ENCODE measurements at places on chromosomes 3 and 15. TPM values are rescaled to one million over a fixed set of nuclear protein-coding genes. Genes with fewer than 3 reads are reported as not detected.

DNA sequence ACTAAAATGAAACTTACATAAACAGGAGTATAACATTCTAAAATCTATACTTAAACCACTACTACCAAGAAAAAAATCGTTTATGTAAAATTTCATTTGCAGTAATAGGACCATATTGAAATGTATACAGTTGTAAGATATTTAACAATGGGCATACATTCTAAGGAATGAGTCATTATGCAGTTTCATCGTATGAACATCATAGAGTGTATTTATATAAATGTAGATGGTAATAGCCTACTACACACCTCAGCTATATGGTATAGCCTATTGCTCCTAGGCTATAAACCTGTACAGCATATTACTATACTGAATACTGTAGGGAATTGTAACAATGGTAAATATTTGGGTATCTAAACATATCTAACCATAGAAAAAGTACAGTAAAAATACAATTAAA is 79.5 kb downstream of the DPH6 start:
- no peak overlapping the region for H3K27ac ChIP-seq
- H3K4me1 ChIP-seq: no peaks in the 10 kb centered on the region
- no peak for DNase-seq
- no peaks in the 10 kb centered on the region for H3K27me3 ChIP-seq
- H3K4me3 ChIP-seq: no peak overlapping the region

DNA sequence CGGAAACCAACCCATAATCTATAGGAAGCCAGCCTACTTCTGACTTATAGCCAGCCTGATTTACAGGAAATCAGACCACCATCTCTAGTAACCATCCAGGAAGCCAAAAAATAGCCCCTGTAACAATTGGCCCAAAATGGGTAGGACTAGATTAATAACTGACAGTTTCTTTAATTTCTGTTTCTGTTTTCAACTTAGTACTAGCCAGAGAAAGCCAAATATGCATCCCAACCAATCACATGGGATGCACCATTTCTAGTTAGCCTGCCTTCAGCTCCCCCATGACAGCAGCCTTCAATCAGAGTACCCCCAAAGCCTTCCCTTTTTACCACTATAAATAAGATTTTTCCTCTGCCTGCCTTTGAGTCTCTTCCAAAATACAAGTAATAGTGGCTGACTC is 239.1 kb upstream of the GADL1 start:
- no peaks in the 10 kb centered on the region for H3K36me3 ChIP-seq
- DNase-seq: no peak
- H3K27ac ChIP-seq: no peak overlapping the region
- H3K4me3 ChIP-seq: no peak overlapping the region
- H3K27me3 ChIP-seq: no peaks in the 10 kb centered on the region
- no peaks in the 10 kb centered on the region for H3K4me1 ChIP-seq

Gene B3GALNT1
- total RNA-seq: 13.7 TPM

DNA sequence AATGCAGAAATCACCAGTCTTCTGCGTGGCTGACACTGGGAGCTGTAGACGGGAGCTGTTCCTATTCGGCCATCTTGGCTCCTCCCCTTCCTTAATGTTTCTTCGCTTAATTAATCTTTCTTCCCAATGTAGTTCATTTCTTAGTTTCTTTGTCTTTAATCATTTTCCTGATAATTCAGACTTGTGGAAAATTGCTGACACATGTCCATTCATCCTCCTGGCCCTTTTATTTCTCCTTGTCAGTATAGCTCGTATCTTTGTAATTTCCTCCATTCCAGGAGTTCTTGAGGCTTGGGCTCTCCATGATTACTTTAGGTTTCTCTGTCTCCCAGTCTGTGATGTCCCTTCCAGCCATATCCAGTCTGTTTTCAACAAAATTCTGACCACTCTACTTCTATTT is 98.7 kb downstream of the UBE2E2 start:
- no peak overlapping the region for H3K27ac ChIP-seq
- H3K4me1 ChIP-seq: no peaks in the 10 kb centered on the region
- no peaks in the 10 kb centered on the region for H3K36me3 ChIP-seq
- no peak for DNase-seq
- no peak overlapping the region for H3K4me3 ChIP-seq

Gene KLF15
- total RNA-seq: 13.8 TPM

DNA sequence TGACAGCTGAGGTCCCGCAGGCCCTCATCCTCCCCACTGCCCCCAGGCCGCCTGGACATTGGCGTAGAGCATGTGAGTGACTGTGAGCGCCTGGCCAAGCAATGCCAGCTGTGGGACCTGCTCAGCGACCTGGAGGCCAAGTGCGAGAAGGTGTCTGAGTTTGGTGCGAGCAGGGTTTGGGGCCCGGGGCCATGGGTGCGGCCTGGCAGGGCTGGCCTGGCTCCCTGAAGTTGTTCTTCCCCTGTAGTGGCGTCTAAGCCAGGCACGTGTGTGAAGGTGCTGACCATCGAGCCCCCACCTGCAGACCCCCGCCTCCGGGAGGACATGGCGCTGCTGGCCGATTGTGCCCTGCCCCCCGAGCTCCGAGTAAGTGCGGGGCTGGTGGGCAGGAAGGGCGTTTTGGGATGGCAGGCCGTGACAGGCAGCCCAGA is 4.2 kb downstream of the ABTB1 start:
- DNase-seq: peak; percentile 48
- H3K27ac ChIP-seq: no peak overlapping the region
- H3K4me1 ChIP-seq: peaks cover 12% of the 10 kb centered on the region
- peaks cover 27% of the 10 kb centered on the region for H3K36me3 ChIP-seq

DNA sequence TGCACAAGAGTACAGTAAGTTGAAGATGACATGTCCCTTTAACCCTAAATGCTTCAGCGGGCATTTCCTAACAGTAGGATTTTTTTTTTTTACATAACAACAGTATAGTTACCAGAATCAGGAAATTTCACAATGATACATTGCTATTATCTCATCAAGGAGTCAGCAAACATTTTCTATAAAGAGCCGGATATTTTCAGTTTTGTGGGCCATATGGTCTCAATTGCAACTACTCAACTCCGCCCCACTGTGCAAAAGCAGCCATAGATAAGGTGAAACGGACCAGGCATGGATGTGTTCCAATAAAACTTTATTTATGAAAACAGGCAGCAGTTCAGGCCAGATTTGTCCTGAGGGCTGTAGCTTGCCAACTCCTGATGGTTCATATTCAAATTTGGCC is 130.6 kb downstream of the SMAD6 start:
- H3K27ac ChIP-seq: no peak overlapping the region
- H3K4me3 ChIP-seq: no peak overlapping the region
- H3K27me3 ChIP-seq: no peaks in the 10 kb centered on the region

DNA sequence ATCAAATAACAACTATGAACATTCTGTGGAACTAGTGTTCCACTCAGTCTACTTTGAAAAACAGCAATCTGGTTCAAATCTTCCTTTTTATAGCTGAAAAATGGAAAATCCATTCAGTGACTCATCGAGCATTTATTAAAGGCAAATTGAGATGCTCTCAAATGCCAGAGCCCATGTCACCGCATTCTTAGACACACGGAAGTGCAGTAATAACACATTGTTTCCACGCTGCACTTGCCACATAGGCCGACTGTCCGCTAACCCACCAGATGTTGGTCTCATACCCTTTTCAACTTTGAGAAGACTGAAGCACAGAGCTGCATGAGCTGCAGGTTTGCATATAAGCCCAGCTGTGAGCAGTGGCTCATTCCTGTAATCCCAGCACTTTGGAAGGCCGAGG is 95.9 kb downstream of the TMEM266 start:
- peaks cover 8% of the 10 kb centered on the region for H3K4me1 ChIP-seq
- no peaks in the 10 kb centered on the region for H3K36me3 ChIP-seq
- H3K4me3 ChIP-seq: no peak overlapping the region

- H3K4me1 ChIP-seq: no peaks in the 10 kb centered on the region
- no peak for DNase-seq
- H3K27me3 ChIP-seq: no peaks in the 10 kb centered on the region
- H3K4me3 ChIP-seq: no peak overlapping the region
- no peak overlapping the region for H3K27ac ChIP-seq
Measured at GRCh38 chr15:74558706-74559105, 17.7 kb downstream of the ARID3B start.

- no peak for DNase-seq
- no peaks in the 10 kb centered on the region for H3K36me3 ChIP-seq
- no peak overlapping the region for H3K27ac ChIP-seq
- no peak overlapping the region for H3K4me3 ChIP-seq
Measured at GRCh38 chr3:116433552-116433951, 11.7 kb downstream of the LSAMP start.

Gene STAG1
- total RNA-seq: 22.4 TPM

- peaks cover 5% of the 10 kb centered on the region for H3K27me3 ChIP-seq
- DNase-seq: no peak
- H3K4me3 ChIP-seq: no peak overlapping the region
- H3K4me1 ChIP-seq: no peaks in the 10 kb centered on the region
Measured at GRCh38 chr3:132758740-132759139, 36.5 kb upstream of the NPHP3 start.

DNA sequence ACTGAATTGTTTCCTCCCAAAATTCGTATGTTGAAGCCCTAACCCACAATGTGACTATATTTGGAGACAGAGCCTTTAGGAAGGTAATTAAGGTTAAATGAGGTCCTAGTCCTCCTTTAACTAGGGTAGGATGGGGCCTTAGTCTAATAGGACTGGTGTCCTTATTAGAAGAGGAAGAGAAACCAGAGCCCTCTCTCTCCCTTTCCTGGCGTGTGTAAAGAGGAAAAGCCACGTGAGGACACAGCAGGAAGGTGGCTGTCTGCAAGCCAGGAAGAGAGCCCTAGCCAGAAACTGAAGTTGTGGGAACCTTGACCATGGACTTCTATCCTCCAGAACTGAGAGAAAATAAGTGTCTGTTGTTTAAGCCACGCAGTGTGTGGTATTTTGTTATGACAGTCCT is 94.3 kb downstream of the OXNAD1 start:
- no peaks in the 10 kb centered on the region for H3K36me3 ChIP-seq
- no peaks in the 10 kb centered on the region for H3K4me1 ChIP-seq
- DNase-seq: no peak
- no peaks in the 10 kb centered on the region for H3K27me3 ChIP-seq
- no peak overlapping the region for H3K4me3 ChIP-seq
- H3K27ac ChIP-seq: no peak overlapping the region

DNA sequence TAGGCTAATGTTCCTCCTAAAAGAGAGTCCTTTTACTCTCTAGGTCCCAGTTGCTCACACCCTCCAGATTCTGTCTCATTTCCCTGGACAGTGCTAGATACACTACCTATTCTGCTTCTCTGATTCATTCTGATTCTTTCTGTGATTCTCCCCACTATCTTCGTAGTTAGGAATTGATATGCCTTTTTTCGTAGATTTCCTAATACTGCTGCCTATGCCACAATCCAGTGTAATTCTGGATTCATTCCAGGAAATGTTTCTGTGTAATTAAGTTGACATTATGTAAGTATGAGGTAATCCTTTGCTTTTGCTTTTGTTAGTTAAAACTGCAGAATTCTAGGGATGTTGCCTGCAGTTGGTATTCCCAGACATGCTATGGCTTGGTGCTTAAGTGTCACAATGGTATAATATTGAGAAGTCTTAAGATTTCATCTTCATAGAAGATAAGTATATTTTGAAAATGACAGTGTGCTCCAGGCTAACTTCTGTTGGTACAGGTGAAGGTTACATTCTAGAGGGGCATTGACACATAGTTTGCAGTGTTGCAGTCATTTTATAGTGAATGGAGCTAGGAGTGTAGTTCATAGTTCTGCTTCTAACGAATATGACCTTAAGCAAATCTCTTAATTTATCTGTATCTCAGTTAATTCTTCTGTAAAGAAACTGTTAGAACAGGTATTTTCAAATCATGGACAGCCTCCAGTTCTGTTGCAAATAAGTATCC is 54.3 kb downstream of the RIOX2 start:
- peaks cover 15% of the 10 kb centered on the region for H3K4me1 ChIP-seq
- H3K4me3 ChIP-seq: no peak overlapping the region
- no peaks in the 10 kb centered on the region for H3K36me3 ChIP-seq
- H3K27me3 ChIP-seq: no peaks in the 10 kb centered on the region

Gene CYP19A1
- total RNA-seq: 0.41 TPM

DNA sequence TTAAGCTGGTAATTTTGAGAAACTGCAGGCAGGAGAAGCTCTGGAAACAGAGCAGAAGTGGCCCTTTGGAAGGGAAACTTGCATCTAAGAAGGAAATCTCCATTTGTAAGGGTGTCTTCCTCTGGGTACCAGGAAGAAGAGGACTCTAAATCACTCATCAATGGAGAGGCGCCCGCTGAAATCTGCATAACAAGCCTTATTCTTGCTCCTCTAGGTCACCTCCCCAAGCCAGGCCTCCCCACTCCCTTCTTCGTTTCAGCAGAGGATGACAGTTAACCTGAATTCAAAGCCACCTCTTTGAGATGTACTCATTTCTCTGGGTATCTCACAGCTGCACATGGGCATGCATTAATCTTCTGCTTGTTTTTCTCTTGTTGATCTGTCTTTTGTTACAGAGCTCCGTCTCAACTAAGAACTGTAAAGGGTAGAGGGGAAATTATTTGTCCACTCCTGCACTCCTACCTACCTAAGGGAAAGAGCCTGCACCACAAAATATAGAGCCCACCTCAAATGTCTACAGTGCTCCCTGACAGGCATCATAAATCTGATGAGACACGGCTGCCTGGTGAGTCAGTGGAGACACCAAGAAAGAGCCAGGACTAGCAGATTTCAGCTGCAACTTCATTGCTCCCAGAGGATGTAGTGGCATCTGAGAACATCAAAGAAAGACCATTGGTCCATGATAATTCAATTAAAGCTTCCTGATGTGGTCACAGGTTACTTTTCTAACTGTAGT is 51.5 kb downstream of the GABRB3 start:
- no peaks in the 10 kb centered on the region for H3K36me3 ChIP-seq
- no peak for DNase-seq
- H3K27ac ChIP-seq: no peak overlapping the region
- H3K27me3 ChIP-seq: no peaks in the 10 kb centered on the region
- H3K4me1 ChIP-seq: no peaks in the 10 kb centered on the region

- no peaks in the 10 kb centered on the region for H3K27me3 ChIP-seq
- peaks cover 8% of the 10 kb centered on the region for H3K4me1 ChIP-seq
- no peak for DNase-seq
Measured at GRCh38 chr15:74578496-74578994, 37.1 kb upstream of the CLK3 start.

- H3K4me1 ChIP-seq: no peaks in the 10 kb centered on the region
- H3K4me3 ChIP-seq: no peak overlapping the region
- H3K27me3 ChIP-seq: no peaks in the 10 kb centered on the region
- DNase-seq: no peak
Measured at GRCh38 chr3:173502983-173503568, 105.5 kb downstream of the NLGN1 start.

DNA sequence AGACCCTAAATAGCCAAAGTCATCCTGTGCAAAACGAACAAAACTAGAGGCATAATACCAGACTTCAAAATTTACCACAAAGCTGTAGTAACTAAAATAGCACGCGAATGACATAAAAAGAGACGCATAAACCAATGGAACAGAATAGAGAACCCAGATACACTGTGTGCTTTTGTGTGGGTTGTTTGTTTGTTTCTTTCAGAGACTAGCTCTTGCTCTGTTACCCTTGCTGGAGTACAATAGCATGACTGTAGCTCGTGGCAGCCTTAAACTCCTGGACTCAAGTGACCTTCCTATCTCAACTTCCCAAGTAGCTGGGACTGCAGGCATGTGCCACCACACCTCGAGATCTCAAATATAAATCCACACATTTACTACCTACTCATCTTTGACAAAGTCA is 1314.6 kb upstream of the GBE1 start:
- H3K27me3 ChIP-seq: no peaks in the 10 kb centered on the region
- H3K4me3 ChIP-seq: no peak overlapping the region
- H3K4me1 ChIP-seq: no peaks in the 10 kb centered on the region
- no peaks in the 10 kb centered on the region for H3K36me3 ChIP-seq
- no peak overlapping the region for H3K27ac ChIP-seq

Measured in adrenal gland (tissue), 19 donors.